ENCODE measurements at places on chromosomes 12 and 14.

DNA sequence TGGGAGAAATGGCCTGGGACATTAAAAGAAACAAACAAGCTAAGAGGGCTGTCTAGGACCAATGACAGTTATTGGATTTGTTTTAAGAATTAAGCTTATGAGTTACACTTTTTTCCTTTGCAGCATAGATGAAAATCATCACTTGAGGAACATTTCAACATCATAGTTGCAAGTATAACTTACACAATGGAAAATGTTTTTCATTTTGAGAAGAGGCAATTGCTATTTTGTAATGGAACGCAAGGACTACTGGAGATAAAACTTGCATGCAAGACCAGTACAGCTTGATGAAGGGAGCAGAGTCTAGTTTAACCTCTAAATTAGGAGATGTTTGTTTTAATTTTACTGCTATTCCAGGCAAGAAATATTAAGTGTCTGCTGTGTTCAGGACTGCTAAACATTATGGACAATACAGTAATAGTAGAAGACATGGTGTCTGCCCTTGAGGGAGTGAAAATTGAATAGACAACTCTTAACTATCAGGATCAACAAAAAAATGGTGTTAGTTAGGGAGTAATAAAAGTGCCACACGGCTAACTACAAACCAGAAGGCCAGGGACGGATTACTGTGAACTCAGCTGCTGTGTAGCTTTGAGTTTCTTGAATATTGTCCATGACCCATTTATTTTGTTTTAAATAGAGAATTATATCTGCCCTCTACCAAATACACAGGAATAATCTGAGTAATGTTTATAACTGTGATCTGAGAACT, 374.5 kb downstream of the RAD51B start:
- DNase-seq = no peak

GRCh38 chr12:16603916-16604575, 1.9 kb downstream of the LMO3 start:
- no peak for DNase-seq

DNA sequence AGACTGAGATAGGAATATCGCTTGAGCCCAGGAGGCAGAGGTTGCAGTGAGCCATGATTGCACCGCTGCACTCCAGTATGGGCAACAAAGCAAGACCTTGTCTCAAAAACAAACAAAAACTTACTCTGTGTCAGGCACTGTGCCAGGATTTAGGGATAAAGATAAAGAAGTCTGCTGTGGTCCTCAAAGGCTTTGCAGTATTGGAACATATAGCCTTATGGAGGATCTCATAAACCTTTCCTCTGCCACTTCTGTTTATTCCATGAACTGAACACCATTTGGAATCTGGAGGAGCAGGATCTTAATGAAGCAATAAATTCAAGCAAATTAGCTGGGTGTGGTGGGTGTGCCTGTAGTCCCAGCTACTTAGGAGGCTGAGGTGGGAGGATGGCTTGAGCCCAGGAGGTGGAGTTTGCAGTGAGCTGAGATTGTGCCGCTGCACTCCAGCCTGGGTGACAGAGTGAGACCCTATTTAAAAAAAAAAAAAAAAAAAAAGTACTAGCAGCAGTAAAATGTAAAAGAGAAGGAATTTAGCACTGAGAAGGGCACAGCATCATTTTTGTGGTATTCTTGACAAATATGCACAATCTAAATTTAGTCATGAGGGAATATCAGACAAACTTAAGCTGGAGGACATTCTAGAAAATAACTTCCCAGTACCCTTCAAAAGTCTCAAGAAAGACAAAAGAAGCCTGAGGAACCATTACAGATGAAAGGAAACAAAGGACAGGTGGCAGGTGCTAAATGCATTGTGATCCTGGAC, 27.1 kb downstream of the BMAL2 start:
- no peak for DNase-seq

GRCh38 chr14:99063620-99064225, 208.3 kb downstream of the BCL11B start:
- no peak for DNase-seq

DNA sequence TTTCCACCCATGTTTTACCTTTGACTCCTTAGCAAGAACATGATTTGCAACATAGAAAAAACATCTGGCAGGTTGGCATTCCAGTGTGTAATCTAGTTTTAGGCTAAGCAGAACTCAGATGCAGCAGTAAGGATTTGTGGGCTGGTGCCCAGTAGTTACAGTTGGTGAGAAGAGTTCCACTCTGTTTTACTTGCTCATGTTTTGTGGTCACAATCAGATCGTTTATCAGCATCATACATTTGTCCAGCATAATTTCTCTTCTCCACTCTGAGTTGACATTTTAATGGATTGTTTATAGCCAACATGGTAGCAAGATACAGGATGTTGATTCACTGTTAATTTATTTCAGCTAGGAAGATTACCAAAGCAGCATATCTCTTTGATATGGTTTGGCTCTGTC, 120.0 kb downstream of the PDE6H start:
- no peak for DNase-seq

DNA sequence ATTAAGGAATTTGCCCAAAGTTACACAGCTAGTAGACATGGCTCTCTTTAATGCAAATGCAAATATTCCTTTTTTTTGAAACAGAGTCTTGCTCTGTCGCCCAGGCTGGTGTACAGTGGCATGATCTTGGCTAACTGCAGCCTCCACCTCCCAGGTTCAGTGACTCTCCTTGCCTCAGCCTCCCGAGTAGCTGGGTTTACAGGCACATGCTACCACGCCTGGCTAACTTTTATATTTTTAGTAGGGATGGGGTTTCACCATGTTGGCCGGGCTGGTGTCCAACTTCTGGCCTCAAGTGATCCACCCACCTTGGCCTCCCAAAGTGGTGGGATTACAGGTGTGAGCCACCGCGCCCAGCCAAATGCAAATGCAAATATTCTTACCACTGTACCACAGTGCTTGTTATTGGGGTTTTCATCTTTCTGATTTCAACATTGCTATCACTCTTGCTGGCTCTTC, 24.5 kb upstream of the HIGD1C start:
- no peak for DNase-seq

DNA sequence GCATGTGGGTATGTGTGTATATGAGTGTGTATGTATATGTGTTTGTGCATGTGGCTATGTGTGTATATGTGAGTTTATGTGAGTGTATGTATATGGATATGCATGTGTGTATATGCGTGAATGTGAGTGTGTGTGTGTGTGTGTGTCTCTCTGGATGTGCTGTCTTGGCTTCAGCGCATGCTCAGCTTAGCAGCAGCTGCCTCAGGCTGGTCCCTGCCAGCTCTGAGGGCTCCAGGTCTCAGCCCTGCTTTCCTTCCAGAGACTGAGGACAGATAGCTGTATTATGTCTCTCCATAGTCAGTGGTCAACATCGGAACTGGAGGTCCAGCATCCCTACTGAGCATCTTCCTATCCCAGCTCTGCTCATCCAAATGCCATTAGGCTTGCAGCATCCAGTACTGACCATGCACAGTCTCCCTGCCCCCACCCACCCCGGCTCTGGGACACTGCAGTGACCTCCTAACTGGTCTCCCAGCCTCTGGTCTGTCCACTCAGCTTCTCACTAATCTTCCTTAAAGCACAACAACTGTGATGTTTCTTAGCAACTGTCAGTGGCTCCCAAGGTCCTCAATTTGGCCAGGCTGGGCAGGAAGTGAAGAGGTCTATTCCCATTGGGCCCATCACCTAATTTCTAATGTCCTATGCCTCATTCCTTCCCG, 22.8 kb downstream of the FAIM2 start:
- no peak for DNase-seq

DNA sequence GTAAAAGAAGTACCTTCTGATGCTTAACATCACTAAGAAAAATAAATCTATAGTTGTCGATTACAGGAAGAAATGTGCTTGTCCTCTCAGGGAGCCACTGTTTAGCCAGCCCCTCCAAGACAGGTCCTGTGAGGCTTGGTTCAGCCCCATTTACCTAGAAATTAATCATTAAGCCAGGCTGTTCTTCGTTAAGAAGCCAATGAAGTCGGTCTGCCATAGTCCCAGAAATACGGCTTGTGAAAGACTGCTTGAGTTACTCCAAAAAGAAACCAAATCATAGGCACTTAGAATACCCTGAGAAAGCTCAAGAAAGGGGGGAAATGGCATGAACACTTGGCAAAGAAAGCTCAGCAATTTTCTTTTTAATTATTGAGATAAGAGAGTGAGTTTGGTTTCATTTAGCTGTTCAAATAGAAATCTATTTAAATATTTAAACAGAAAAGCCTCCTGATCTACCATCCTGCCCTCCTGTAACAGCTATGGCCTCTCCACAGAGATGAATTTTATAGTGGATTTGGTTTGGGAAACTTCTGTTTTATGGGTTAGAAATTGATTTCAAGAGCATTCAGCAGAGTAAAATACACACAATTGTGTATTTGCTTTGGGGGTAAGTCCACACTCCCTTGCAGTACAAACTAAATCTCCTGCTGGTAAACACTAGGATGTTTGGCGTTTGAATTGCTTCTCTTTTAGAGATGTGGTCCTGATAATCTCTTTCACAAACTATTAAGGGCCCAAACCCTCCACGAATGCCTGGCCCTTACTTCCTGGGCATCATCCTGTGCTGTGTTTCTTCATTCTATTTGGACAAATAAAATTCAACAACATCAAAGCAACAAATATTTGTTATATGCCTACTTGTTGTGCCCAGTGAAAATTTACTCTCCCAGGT, 234.4 kb downstream of the SEC23A start:
- no peak for DNase-seq

DNA sequence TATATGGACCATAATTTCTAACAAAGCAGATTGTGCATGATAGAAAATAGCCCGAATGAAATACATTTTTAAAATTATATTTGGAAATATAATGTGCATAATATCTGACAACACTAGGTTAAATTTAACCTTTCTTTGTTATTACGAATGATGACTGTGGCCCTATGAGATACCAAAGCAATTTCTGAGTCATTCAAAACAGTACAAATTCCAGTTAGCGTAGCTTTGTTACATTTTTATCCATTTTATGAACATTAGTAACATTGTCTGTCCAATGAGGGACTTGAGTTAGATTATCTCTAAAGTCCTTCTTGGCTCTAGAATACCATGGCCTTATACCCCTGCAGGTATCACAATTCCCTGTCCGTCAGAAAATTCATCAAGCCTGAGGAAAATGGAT, 39.0 kb upstream of the REP15 start:
- DNase-seq = no peak

- no peak for DNase-seq
Observed at GRCh38 chr12:94426049-94426448, 33.6 kb downstream of the CEP83 start.

DNA sequence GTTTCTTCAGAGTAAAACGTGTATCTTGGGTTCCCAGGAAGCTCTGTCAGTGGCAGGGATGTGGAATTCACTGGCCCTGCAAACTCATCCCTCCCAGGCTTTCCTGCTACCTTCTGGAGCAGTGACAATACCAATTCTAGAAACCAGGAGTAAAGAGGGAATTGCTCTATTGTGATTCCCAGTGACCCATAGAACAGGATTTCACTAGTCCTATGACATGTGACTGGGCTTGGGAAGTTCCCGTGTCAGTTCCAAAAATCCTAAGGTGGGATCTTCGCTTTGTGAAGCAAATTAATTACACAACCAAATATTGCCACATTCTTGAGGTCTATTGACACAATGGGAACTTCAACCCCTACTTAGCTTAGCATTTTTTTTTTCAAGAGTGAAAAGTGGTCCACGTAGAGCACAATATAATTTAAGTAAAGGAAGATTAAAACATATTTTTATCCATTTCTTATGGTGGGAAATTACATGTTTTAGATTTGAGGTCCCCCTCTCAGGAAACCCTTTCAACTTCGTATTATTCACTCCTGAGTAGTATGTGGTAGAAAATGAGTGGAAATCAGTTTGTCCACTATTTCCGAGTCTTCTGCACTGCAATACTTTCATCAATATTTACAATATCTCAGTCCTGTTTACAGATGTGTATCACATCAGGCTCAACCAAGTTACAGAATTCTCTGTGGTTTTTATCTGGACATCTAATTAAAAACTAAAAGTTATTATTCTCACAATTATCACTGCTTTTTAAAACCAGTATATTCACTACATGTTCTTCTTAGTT, 88.9 kb upstream of the SOX5 start:
- DNase-seq = no peak

- no peak for DNase-seq
Observed at GRCh38 chr12:56720731-56721151, 4.4 kb downstream of the NACA start.

DNA sequence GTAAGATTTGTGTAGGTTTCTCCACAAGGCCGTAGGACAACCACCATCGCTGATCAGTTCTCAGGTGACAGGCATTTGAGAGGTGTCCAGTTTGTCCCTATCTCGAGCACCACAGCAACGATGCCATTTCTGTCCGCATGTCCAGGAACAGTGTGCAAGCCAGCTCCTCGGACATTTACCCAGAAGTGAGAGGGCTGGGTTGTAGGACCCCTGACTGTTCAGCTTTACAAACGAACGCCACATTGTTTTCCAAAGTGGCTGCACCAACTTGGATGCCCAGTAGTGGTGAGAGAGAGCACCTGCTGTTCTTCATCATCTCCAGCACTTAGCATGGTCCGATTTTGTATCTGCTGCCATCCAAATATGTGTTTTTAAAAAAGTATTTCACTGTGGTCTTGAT, 38.6 kb downstream of the CYP46A1 start:
- DNase-seq = no peak

DNA sequence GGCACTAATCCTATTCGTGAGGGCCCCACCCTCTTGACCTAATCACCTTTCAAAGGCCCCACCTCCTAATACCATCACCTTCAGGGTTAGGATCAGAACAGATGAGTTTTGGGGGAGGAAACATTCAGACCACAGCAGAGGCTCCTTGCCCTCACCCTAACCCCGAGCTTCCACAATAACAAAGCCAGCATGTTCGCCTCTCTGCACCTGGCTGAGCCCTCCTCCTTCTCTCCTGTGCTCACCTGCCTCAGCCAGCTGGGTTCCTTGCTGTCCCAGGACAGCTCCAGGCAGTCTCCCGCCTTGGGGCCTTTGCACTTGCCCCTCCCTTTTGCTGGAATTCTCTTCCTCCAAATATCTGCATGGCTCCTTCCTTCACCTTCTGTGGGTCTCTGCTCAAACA, 9.7 kb upstream of the RAN start:
- no peak for DNase-seq

GRCh38 chr14:89201645-89202044, 215.4 kb downstream of the FOXN3 start:
- DNase-seq = no peak

DNA sequence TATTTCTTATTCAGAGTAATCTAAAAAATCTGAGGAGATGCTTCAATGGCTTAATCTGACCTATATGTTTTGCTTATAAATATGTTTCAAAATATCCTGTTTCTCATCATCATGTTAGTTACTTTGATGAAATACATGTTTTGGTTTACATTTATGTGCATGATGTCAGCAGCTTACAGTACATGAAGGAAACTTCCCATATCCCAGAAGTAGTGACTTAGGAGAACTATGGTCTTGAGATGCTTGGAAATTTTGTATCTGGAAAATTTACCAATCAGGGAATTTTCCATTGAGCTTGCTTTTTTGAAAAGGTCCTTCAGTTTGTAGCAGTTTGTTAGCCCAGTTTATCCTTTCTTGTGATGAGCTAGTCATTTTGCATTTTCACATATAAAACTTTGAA, 73.3 kb downstream of the RASSF8 start:
- DNase-seq = no peak

GRCh38 chr12:94149781-94150239, 1.4 kb downstream of the PLXNC1 start:
- DNase-seq = no peak

GRCh38 chr12:45490232-45490881, 239.1 kb upstream of the ARID2 start:
- no peak for DNase-seq

All from activated gamma-delta T cell (primary cell).